ENCODE measurements at places on chromosomes 1 and 21.

- no peaks in the 10 kb centered on the region for H3K27me3 ChIP-seq
- no peak overlapping the region for H3K27ac ChIP-seq
- peaks cover 5% of the 10 kb centered on the region for H3K4me1 ChIP-seq
Observed at GRCh38 chr1:108179018-108179417, 21.1 kb downstream of the SLC25A24 start.

GRCh38 chr1:108878678-108879077 is 1.9 kb downstream of the GPSM2 start:
- DNase-seq, result no peak
- peaks cover 1% of the 10 kb centered on the region for H3K36me3 ChIP-seq
- no peaks in the 10 kb centered on the region for H3K27me3 ChIP-seq
- H3K4me3 ChIP-seq, result no peak overlapping the region
- peaks cover 24% of the 10 kb centered on the region for H3K4me1 ChIP-seq

GRCh38 chr1:26945728-26946127 is 14.5 kb downstream of the KDF1 start:
- no peak overlapping the region for H3K4me3 ChIP-seq
- no peaks in the 10 kb centered on the region for H3K27me3 ChIP-seq
- peaks cover 23% of the 10 kb centered on the region for H3K36me3 ChIP-seq
- H3K4me1 ChIP-seq, result no peaks in the 10 kb centered on the region
- no peak for DNase-seq

GRCh38 chr1:64948905-64949833 is 17.2 kb downstream of the JAK1 start:
- peak; percentile 80 for DNase-seq
- no peaks in the 10 kb centered on the region for H3K27me3 ChIP-seq
- peaks cover 65% of the 10 kb centered on the region for H3K4me1 ChIP-seq
- peak overlapping the region; percentile 56 for H3K4me3 ChIP-seq

- no peak for DNase-seq
- H3K27ac ChIP-seq, result no peak overlapping the region
- H3K4me3 ChIP-seq, result no peak overlapping the region
- no peaks in the 10 kb centered on the region for H3K27me3 ChIP-seq
Observed at GRCh38 chr1:106121728-106122127, 934.7 kb upstream of the PRMT6 start.

- no peaks in the 10 kb centered on the region for H3K27me3 ChIP-seq
- H3K4me3 ChIP-seq, result peak overlapping the region; percentile 85
- H3K4me1 ChIP-seq, result peaks cover 58% of the 10 kb centered on the region
- peaks cover 14% of the 10 kb centered on the region for H3K36me3 ChIP-seq
Observed at GRCh38 chr21:29075706-29076466, 2.4 kb upstream of the CCT8 start.

- H3K4me1 ChIP-seq, result no peaks in the 10 kb centered on the region
- no peak for DNase-seq
- H3K27ac ChIP-seq, result no peak overlapping the region
- H3K27me3 ChIP-seq, result peaks cover 24% of the 10 kb centered on the region
- no peak overlapping the region for H3K4me3 ChIP-seq
Observed at GRCh38 chr1:6770751-6771440, 14.4 kb upstream of the CAMTA1 start.

GRCh38 chr1:53138991-53139884 is 3.2 kb downstream of the SLC1A7 start:
- no peak overlapping the region for H3K27ac ChIP-seq
- peaks cover 5% of the 10 kb centered on the region for H3K4me1 ChIP-seq
- no peaks in the 10 kb centered on the region for H3K27me3 ChIP-seq
- peaks cover 11% of the 10 kb centered on the region for H3K36me3 ChIP-seq
- DNase-seq, result no peak
- no peak overlapping the region for H3K4me3 ChIP-seq

- H3K27me3 ChIP-seq, result no peaks in the 10 kb centered on the region
- no peak overlapping the region for H3K4me3 ChIP-seq
- H3K4me1 ChIP-seq, result no peaks in the 10 kb centered on the region
- no peaks in the 10 kb centered on the region for H3K36me3 ChIP-seq
- H3K27ac ChIP-seq, result no peak overlapping the region
Observed at GRCh38 chr21:27408826-27409225, 441.9 kb upstream of the ADAMTS5 start.

DNA sequence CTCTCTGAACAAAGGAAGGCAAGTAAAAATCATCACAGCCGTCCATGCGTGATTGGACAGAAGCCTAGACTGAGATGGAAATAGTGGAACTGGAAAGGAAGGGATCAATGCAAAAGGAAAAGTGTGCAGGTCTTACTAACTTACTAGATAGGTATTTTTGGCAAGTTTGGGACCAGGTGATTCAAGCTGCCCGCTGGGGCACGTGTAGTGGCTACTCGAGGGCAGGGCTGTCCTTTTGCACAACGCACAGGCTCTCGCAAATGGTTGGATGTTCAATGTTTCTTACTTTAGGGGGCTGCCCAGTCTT is 566 bp upstream of the ALG6 start:
- peaks cover 22% of the 10 kb centered on the region for H3K4me1 ChIP-seq
- H3K27ac ChIP-seq, result peak overlapping the region; percentile 66
- peak overlapping the region; percentile 84 for H3K4me3 ChIP-seq
- H3K36me3 ChIP-seq, result peaks cover 7% of the 10 kb centered on the region

DNA sequence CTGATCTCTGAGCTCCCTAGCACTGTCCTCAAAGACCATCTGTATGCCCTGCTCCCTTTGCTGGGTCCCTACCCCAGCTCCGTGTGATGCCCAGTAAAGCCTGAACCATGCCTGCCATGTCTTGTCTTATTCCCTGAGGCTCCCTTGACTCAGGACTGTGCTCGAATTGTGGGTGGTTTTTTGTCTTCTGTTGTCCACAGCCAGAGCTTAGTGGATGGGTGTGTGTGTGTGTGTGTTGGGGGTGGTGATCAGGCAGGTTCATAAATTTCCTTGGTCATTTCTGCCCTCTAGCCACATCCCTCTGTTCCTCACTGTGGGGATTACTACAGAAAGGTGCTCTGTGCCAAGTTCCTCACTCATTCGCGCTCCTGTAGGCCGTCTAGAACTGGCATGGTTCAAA is 5.7 kb downstream of the GSTM5 start:
- peaks cover 15% of the 10 kb centered on the region for H3K27me3 ChIP-seq
- H3K36me3 ChIP-seq, result no peaks in the 10 kb centered on the region
- H3K27ac ChIP-seq, result no peak overlapping the region
- DNase-seq, result no peak
- H3K4me1 ChIP-seq, result peaks cover 5% of the 10 kb centered on the region

DNA sequence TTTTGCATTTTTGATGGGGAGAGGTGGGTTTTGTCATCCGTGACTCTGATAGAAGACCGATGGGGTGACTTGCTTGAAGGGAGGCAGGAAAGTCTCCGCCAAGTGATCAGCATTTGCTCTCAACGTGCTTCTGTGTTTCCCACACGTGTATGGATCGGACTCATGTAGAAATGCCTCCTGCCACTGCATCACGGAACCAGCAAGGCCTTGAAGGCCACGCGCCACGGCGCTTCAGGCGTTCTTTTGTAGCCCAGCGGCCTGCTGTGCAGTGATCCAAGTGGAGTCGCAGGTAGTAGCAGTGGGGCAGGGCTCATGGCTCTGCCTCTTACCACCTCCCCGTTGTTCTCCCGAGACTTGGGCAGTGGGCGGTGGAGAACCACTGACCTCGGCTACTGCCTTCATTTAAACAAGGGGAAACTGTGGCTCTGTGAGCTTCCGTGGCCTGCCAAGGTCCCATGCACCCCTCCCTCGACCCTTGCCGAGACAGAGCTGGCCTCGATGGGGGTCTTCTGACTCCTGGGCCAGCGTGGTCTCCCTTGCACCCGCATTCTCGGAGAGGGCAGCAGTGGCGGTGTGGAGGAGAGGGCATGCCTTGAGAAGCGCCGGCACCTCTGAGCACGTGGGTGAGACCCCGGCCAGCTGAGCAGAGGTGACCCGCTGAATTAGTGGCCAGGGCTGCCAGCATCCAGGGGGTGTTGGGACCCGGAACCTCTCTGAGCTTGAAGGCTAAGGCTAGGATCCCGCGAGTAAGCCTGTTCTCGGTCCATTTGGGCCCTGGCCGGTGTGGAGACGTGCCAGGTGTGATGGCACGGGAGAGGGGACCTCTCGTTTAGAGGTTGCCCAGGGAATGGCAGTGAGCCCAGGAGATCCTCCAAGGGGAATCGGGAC is 46.1 kb upstream of the ABCG1 start:
- no peaks in the 10 kb centered on the region for H3K27me3 ChIP-seq
- no peaks in the 10 kb centered on the region for H3K36me3 ChIP-seq
- no peak overlapping the region for H3K27ac ChIP-seq

- H3K36me3 ChIP-seq, result peaks cover 2% of the 10 kb centered on the region
- no peak for DNase-seq
- peaks cover 26% of the 10 kb centered on the region for H3K27me3 ChIP-seq
- H3K4me3 ChIP-seq, result no peak overlapping the region
Observed at GRCh38 chr21:37550618-37551330, 184.2 kb downstream of the DYRK1A start.

GRCh38 chr1:101980974-101981373 is 15.8 kb downstream of the OLFM3 start:
- no peak overlapping the region for H3K27ac ChIP-seq
- DNase-seq, result no peak
- H3K36me3 ChIP-seq, result no peaks in the 10 kb centered on the region
- no peaks in the 10 kb centered on the region for H3K4me1 ChIP-seq
- H3K27me3 ChIP-seq, result no peaks in the 10 kb centered on the region
- H3K4me3 ChIP-seq, result no peak overlapping the region

DNA sequence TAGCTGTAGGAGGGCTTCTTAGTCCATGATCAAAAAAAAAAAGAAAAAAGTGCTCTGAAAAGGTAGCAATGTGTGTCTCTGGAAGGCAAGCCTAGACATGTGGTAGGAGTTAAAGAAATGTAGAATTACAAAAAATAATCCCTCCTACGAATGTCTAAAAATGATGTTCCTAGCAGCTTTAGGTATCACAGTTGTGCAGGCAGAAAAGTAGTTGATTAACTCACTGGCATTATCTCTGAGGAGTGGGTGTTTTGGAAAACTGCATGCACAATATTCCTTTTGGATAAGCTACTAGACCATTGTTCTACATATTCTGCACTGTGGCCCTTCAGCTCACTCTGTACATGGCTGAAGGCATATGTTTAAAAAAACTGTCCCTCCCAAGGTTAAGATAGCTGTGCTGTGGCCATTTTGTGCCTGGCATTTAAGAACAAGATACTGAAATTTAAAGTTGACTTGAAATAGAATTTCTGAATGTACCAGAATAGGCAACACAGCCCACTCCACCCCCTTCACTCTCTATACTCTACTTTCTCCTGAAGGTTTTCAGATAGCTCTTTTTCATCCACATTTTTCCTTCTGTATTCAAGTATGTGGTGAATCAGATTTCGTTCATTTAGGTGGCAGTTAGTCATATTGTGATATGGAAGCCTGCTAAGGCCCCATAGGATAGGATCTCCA is 463.9 kb upstream of the LRRC7 start:
- H3K36me3 ChIP-seq, result peaks cover 3% of the 10 kb centered on the region
- H3K4me3 ChIP-seq, result no peak overlapping the region
- H3K27me3 ChIP-seq, result no peaks in the 10 kb centered on the region
- no peaks in the 10 kb centered on the region for H3K4me1 ChIP-seq

DNA sequence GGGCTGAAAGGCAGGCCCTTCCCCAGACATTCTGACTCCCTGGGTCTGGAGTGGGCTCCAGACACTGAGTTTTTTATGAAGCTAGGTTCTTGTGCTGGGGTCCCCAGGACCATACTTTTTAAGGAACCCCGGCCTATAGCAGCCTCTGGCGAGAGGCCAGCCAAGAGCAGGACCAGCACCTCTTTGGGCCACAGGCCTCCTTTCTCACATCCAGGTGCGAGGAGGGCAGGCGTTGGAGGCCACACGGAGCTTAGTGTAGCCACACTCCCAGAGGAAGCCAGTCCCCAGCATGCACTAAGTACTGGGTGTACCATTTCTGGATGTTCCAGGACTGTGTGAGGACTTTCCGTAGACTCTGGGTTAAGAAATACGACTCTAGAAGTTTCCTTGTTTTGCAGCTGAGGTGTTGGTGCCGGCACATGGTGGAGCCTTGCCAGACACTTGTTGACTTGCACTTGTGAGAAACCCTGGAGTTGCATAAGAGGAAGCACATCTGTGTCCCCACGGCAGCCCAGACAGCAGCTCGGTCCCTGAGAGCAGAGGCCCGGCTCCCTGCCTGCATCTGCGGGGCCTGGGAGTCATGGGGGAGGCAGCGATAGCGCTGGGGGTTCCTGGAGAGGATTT is 122.2 kb upstream of the VAMP3 start:
- no peaks in the 10 kb centered on the region for H3K27me3 ChIP-seq
- H3K27ac ChIP-seq, result no peak overlapping the region
- DNase-seq, result no peak
- no peaks in the 10 kb centered on the region for H3K4me1 ChIP-seq
- no peaks in the 10 kb centered on the region for H3K36me3 ChIP-seq

GRCh38 chr1:239657291-239657690 is 270.9 kb downstream of the CHRM3 start:
- no peak overlapping the region for H3K27ac ChIP-seq
- H3K4me3 ChIP-seq, result no peak overlapping the region
- no peak for DNase-seq
- no peaks in the 10 kb centered on the region for H3K36me3 ChIP-seq
- H3K27me3 ChIP-seq, result no peaks in the 10 kb centered on the region
- H3K4me1 ChIP-seq, result no peaks in the 10 kb centered on the region

GRCh38 chr21:25539606-25540005 is 67.7 kb downstream of the MRPL39 start:
- H3K4me1 ChIP-seq, result peaks cover 7% of the 10 kb centered on the region
- no peak for DNase-seq
- H3K36me3 ChIP-seq, result peaks cover 14% of the 10 kb centered on the region
- H3K27me3 ChIP-seq, result no peaks in the 10 kb centered on the region
- H3K27ac ChIP-seq, result no peak overlapping the region
- no peak overlapping the region for H3K4me3 ChIP-seq

DNA sequence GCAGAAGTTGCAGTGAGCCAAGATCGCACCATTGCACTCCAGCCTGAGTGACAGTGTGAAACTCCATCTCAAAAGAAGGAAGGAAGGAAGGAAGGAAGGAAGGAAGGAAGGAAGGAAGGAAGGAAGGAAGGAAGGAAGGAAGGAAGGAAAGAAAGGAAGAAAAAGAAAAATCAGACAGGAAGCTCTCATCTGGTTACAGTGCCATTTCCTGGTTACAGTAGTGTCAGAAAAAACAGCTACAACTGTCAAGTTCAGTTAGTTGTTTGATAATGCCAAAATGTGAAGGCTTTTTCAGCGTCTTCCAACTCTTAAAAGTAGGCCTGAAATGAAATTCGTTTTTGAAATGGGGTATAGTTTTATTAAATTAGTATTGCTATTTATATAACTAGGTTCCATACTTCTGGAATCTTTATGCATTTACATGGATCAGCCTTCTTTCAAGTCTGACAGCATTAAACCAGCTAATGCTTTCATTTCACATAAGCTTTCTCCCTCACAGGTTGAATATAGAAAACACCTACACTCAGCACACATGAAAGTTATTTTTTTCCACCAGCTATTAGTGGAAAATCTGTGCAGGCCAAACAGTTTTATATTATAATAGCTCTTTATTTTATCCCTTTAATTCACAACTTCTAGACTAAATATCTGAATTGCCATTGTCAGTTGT is 21.2 kb downstream of the PTPN22 start:
- no peaks in the 10 kb centered on the region for H3K27me3 ChIP-seq
- H3K4me1 ChIP-seq, result peaks cover 32% of the 10 kb centered on the region
- DNase-seq, result no peak
- peaks cover 19% of the 10 kb centered on the region for H3K36me3 ChIP-seq
- peak overlapping the region; percentile 74 for H3K27ac ChIP-seq

- H3K4me3 ChIP-seq, result no peak overlapping the region
- peaks cover 9% of the 10 kb centered on the region for H3K4me1 ChIP-seq
- peaks cover 5% of the 10 kb centered on the region for H3K36me3 ChIP-seq
- DNase-seq, result no peak
- H3K27ac ChIP-seq, result no peak overlapping the region
Observed at GRCh38 chr1:34926156-34926555, 3.3 kb downstream of the DLGAP3 start.

Data from activated T-cell treated with anti-CD3 and anti-CD28 coated beads, Interleukin-2, amount 50 U/mL, for 72 hours (primary cell).